ENCODE measurements at places on chromosomes 5 and 9.

GRCh38 chr9:22528485-22528884 is 81.9 kb downstream of the DMRTA1 start:
- DNase-seq: no peak

GRCh38 chr9:110188991-110189390 is 19.0 kb downstream of the C9orf152 start:
- DNase-seq: peak; percentile 26

- no peak for DNase-seq
These were observed 60.9 kb upstream of the IL17B start for GRCh38 chr5:149439899-149440542.

- DNase-seq: no peak
These were observed 127.9 kb downstream of the EFNA5 start for GRCh38 chr5:107542831-107543231.

DNA sequence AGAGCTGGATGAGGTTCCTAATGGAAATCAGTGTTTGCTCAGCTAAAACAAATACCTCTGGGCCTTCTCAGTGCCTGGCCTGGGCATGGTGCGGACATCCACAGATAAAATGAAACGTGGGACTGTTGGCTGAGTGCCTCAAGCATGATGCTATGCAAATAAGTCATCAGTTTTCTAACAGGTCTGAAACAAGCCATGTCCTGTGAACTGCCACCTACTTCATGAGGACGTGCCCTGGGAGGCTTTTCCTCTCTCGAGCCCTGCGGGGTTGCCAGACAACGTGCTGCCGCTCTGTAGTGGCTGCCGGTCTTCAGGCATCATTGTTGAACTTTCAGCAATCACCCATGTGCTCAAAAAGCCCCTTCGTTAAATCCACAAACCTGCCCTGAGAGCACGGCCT is 240.4 kb upstream of the IRX2 start:
- DNase-seq: no peak

GRCh38 chr9:128887914-128888350 is 6.0 kb downstream of the LRRC8A start:
- DNase-seq: no peak

DNA sequence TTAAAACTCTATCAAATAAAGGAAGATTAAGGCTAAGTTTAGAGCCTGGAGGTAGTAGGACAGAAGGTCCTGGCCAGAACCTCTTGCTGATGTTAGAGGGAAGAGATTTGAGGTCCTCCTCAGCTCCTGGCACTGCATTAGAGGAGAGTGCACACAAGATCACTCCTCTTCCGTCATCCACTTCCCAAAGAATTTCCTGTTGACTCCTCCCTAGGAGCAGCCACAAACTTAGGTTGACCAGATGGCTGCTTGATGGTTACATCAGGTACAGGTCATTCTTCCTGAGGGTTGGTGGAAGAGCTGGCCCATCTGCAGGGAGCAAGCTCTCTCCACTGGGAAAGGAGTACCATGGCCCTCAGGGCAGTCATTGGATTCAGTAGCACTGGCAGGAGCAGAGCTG is 93.9 kb upstream of the IL33 start:
- DNase-seq: no peak

All from C1 segment of cervical spinal cord (tissue), 14 donors.